Inflammatory macrophage treated with lipopolysaccharide for 4 hours (primary cell): ENCODE measurements at places on chromosomes 5 and 9.

DNA sequence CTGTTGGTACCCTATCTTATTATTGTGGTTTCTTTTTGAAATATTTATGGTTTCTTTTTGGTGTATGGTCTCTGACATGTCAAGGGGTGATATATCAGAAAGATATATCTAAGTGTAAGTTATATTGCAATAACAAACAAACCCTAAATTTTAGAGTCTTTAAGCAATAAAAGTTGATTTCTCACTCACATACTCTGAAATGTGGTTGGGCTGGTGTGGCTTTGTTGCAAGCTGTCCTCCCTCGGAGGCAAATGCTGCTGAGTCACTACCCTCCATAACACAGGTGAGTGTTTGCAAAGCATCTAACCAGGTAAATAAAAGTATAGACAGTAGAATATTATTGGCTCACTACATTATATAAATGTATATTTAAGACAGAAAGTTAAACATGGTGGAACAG lies 253.2 kb downstream of the CDH18 start:
- DNase-seq = no peak

DNA sequence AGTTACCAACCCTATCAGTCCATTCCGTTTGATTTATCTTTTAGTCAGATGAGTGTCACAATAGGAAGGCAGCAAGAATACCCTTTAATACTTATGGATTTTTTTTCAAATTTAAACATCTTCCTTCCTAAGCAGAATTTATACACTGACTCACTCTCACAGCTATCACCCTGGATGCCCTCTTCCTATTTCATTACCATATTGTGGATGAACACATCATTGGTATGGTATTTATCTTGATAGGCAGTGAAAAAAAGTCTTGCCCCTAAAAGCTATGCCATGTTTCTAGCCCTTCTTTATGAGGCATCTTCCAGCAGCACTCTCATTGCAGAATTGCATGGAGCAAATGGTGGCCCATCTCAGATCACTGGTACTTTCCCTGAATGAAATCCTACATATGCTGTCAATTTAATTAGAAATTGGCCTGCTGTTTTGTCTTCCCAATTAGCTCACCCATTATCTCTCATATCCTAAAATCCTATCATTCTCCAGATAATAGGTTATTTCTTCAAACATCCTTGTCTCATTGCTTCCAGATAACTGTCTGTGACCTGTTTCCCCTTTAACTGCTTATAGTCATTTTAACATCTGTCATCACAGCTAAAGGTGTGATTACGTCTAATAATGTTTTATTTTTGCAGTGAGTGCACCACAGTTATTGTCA lies 433.5 kb upstream of the POU5F2 start:
- no peak for DNase-seq

GRCh38 chr5:96017951-96018350 lies 56.3 kb upstream of the ELL2 start:
- no peak for DNase-seq

- DNase-seq = no peak
These were observed 56.7 kb upstream of the OSMR start for GRCh38 chr5:38789134-38789533.

DNA sequence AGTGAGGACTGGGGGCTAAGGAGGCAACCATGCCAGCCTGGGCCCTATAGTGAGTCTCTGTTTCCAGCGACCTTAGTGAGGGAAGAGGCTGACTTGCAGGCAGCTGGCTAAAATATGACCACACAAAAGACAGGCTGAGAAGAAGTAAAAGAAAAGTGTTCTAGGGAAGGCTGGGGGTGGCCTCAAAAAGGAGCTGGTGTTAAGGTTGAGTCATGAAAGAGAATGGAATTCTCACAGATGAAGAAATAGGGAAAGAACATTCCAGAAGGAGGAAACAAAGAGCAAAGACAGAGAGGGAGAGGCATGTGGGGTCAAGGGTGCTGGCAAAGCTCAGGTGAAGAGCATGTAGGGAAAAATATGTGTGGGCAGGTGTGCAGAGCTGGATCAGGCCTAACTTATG lies 302.7 kb upstream of the RFX3 start:
- DNase-seq = no peak

GRCh38 chr9:108441726-108442125 lies 414.1 kb downstream of the ACTL7B start:
- peak; percentile 5 for DNase-seq

DNA sequence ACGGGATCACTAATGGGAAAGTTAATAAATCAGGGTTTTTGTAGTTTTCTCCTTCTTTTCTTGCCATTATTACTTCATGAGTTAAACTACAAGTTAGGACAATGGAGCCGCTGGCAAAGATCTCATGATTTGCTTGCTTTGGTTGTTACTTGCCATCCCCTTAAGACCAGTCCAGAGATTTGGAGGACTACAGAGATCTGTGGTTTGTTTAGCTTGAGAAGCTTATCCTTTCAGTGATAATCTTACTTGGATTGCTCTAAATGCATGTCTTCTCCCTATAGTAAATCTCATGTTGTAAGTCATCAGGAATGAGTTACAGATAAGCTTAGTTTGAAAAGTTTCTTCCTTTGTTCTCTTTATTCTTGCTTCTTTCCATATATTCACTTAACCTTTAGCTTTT lies 70.9 kb downstream of the TLE4 start:
- no peak for DNase-seq

DNA sequence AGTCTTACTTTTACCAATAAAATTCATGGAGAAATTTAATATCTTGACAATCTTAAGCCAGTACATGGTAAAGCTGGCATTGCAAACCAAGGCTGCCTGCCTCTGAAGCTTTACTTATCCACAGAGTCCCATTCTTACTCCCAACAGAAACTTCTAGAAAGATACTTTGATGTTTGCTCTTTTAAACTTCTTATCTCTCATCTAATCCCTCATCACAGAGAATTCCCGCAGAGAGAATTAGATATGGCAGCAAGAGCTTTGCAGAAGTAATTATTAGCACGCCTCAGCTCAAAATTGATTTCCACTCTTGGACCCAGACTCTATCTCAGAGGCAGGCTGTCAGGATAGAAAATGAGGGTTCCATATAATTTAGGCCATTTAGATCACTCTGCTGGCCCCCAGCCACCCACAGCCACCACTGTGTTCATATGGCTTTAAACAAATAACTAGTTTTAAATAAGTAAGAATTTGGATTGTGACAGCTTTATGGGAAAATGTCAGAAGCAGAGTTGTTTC lies 37.9 kb upstream of the GAS1 start:
- DNase-seq = no peak

- no peak for DNase-seq
These were observed 428.6 kb downstream of the DMAC1 start for GRCh38 chr9:7370988-7371387.

DNA sequence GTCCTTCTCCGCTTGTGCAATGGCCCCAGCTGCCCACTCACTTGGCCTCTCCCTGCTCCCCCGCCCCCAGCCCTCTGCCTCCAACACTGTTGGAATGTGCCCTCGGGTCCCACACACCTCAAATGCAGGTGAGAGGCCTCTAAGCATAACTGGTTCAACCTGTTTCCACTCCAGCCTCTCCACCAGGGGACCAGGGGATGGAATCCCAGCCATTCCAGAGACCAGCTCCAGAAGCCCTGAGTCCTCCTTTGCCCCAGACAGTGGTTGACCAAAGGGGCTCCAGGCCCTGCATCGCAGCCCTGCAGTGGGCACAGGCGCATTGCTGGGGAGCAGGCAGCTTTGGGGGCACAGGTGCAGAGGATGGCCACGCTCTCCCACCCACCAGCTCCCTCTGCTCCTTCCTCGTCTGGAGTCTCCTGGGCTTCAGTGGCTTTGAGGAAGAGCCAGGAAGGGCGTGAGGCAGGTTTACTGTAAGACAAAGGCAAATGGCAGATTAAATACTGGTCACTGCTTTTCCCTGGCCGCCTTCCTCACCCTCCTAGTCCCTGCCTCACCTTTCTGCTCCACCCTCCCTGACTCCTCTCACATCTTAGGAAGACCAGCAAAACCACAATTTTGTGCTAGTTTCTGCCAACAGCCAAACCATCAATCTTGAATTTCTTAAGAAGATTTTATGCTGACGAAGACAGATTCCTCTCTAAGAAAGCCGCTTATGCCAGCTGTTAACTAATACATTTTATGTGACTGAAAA lies 29.1 kb upstream of the IRX2 start:
- DNase-seq = no peak

DNA sequence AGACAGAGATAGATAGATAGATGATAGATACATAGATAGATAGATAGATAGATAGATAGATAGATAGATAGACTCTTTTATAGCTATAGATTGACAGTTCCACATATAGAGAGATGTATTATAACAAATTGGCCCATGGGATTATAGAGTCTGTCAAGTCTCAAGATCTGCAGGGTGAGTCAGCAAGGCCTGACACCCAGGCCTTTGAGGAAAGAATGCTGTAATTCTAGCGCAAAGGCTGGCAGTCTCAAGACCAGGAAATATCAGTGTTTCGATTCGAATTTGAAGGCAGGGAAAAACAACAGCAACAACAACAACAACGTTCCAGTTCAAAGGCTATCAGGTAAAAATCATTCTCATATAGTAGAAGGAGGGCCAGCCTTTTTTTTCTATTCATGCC lies 339.2 kb upstream of the CDH9 start:
- no peak for DNase-seq

DNA sequence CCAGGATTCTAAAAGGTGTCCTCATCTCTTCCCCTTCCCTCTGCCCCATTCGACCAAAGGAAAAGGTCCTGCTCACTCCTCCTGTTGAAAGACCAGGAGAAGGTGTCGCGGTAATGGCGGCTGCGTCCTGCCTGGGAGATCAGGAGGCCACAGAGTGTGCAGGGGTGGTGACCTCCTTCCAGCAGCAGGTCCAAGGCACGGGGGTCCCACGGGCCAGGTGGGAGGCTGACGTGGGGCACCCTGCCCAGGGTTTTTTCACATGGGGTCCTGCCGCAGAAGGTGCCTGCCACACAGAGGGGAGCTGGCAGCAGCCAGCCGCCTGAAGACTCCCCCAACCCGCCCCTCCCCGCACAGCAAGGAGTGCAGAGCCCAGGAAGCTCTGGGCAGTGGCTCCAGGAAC lies 22.2 kb upstream of the ADAMTS2 start:
- DNase-seq = no peak
